Kidney (tissue), 22 donors: ENCODE measurements at places on chromosomes 13 and 19. TPM values are rescaled to one million over a fixed set of nuclear protein-coding genes. Genes with fewer than 3 reads are reported as not detected.

Gene SLC7A9
- total RNA-seq, result 2.6 TPM

Gene LHB
- not detected for total RNA-seq

Gene ZNF226
- 29.3 TPM for total RNA-seq

Gene SYCN
- total RNA-seq, result not detected

DNA sequence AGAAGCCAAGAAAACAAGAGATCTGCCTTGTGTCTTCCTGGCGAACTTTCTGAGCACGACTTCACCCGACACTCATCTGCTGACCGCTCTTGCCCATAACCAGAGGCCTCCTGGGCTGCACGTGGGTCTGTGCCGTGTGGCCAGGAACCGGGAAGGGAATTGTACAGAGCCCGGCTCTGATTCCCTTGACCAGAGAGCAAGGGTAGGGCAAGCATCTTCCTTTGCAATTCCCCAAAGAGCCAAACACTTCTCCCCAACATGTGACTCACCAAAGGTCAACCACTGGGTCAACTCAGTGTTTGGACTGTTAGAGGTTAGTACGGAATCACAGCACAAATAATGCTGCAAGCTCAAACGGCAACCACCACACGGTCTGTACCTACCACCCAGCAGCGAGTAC lies 48.9 kb downstream of the KLF2 start:
- H3K27ac ChIP-seq, result peak overlapping the region; percentile 25
- no peaks in the 10 kb centered on the region for H3K27me3 ChIP-seq
- H3K36me3 ChIP-seq, result peaks cover 7% of the 10 kb centered on the region
- H3K4me3 ChIP-seq, result no peak overlapping the region
- peak; percentile 87 for DNase-seq
- H3K4me1 ChIP-seq, result peaks cover 28% of the 10 kb centered on the region

- no peak overlapping the region for H3K27ac ChIP-seq
- no peaks in the 10 kb centered on the region for H3K27me3 ChIP-seq
- no peak overlapping the region for H3K4me3 ChIP-seq
- H3K36me3 ChIP-seq, result no peaks in the 10 kb centered on the region
- no peak for DNase-seq
These were observed 9.0 kb upstream of the SBK3 start for GRCh38 chr19:55554302-55554701.
